ENCODE measurements at places on chromosomes 7 and 10. TPM values are rescaled to one million over a fixed set of nuclear protein-coding genes. Genes with fewer than 3 reads are reported as not detected.

Gene DNAH11
- total RNA-seq, result 1.8 TPM

DNA sequence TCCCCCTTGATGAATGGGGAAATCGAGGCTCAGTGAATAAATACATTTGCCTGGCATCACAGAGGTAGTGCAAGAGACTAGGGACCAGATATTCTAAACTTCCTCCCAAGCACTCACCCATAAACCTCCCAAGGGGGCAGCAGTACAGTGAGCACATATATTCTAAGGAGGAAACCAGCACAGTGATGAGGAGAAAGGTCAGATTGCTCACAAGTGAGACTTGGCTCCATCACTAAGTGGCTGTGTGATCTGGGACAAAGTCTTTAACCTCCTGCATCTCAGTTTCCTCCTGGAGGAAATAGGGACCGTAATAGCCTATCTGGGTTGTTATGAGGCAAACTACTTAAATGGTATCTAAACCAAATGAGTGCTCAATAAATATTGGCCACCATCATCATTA is 4.3 kb downstream of the PLXNA4 start:
- no peak for DNase-seq

Gene PIP
- 11.3 TPM for total RNA-seq

Gene KCNH2
- 16.5 TPM for total RNA-seq

Gene PON1
- not detected for total RNA-seq

Gene C10orf67
- total RNA-seq, result 0.82 TPM

Gene NPSR1
- not detected for total RNA-seq

- no peak for DNase-seq
Observed at GRCh38 chr7:7795203-7795602, 76.8 kb upstream of the RPA3 start.

Gene SPDYE1
- total RNA-seq, result not detected

DNA sequence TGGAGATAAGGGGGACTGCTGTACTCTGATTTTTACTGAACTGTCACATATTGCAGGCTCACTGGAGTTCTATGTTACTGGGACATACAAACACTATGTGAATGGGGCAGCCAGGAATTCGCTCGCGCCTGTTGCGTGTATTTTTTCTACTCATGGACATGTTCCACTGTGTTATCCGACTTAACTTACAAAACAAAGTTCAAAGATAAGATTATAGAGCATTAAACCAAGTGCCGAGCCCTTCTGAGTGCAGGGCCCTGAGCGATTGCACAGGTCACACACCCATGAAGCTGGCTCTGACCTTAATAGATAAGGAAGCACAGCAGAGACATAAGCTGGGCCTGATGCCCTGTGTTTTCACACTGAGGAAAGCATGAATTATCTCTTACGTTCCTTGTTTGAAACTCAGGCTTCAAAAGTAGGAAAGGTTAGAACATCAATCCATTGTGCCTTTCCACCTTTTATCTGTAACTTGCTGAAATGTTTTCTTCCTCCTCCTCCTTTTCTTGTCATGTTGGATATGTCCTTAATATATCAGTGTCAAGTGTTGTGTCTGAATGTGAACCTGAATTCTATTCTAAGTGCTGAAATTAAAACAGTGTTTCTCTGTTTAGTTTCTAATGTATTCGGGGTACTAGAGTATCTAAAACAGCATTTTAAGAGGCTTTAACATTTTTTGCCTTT is 273.8 kb downstream of the AUTS2 start:
- DNase-seq, result peak; percentile 11

GRCh38 chr10:132572545-132572937 is 35.0 kb downstream of the INPP5A start:
- no peak for DNase-seq

- no peak for DNase-seq
Observed at GRCh38 chr7:123627851-123628250, 26.2 kb downstream of the ASB15 start.
